ENCODE measurements at places on chromosomes 4 and X.

DNA sequence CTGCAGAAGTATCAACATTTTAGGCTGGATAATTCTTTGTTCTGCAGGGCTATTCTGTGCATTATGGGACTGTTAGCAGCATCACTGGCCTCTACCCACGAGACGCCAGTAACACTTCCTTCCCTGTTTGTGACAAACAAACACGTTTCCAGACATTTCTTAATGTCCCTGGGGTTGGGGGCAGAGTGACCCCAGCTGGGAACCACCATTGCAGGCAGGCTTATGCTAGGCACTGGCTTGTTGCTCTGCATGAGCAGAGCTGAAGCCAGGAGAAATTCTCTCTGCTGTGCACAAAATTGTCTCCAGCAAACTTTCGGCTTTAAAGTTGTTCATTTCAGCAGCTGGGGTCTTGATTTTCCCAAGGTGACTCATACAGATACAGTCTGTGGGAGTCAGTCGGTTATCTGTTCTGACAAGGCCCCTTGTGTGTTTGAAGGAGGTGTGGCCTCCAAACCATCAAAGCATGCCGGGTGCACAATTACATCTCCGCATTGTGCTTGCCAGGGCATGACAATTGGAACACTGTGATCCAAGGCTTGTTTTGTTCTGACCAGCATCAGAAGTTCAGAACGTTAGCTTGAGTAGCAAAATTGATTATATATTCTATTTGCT is 156.4 kb upstream of the BOD1L1 start:
- DNase-seq, result peak; percentile 21

- DNase-seq, result peak; percentile 74
Measured at GRCh38 chrX:73855546-73855945, 292.5 kb downstream of the CHIC1 start.

- peak; percentile 21 for DNase-seq
Measured at GRCh38 chr4:140344101-140344500, 29.3 kb upstream of the SCOC start.

GRCh38 chr4:123397144-123398065 is 810 bp downstream of the SPRY1 start:
- DNase-seq, result peak; percentile 69

DNA sequence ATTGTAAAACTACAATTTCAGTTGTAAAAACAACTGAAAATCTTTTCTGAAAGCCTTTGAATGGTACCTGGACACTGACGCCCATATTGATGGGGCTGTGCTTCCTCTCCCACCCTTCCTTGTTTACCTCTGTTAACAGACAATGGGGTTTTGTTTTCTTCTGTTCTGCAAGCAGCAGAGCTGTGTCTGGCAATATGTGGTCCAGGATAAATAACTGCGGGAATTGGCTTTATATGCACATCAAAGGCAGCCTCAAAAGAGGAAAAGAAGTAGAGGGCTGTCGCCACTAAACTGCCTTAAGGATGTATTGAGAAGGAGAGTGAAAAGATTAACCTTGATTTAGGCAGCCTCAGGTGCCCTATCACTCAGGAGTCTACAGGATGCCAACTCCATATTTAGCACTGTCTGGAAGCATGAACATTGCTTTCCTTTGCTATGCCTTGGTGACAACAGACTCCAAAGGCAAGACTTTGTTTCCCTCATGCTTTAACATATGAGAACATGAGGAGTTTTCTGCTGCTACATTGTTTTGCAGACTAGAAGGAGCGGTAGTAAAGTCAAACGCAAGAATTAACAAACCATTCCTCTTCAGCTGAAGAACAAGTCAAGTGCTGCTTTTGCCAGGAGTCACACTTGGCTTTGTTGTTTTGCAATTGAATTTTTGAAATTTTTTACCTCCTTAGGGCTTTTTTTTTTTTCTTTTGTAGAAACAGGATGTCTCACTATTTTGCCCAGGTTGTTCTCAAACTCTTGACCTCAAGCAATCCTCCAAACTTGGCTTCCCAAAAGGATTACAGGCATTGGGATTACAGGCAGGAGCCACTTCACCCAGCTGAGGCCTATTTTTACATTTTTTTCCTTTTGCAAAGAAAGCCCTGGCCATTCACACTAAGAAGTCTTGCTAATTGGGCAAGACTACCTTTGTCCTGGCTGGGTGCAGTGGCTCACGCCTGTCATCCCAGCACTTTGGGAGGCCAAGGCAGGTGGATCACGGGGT is 3.0 kb downstream of the IL21 start:
- DNase-seq, result peak; percentile 17

GRCh38 chrX:11205796-11206195 is 87.4 kb upstream of the AMELX start:
- DNase-seq, result no peak

- peak; percentile 55 for DNase-seq
Measured at GRCh38 chr4:40763228-40763716, 13.5 kb downstream of the NSUN7 start.

- no peak for DNase-seq
Measured at GRCh38 chr4:73538162-73538561, 56.6 kb downstream of the AFM start.

DNA sequence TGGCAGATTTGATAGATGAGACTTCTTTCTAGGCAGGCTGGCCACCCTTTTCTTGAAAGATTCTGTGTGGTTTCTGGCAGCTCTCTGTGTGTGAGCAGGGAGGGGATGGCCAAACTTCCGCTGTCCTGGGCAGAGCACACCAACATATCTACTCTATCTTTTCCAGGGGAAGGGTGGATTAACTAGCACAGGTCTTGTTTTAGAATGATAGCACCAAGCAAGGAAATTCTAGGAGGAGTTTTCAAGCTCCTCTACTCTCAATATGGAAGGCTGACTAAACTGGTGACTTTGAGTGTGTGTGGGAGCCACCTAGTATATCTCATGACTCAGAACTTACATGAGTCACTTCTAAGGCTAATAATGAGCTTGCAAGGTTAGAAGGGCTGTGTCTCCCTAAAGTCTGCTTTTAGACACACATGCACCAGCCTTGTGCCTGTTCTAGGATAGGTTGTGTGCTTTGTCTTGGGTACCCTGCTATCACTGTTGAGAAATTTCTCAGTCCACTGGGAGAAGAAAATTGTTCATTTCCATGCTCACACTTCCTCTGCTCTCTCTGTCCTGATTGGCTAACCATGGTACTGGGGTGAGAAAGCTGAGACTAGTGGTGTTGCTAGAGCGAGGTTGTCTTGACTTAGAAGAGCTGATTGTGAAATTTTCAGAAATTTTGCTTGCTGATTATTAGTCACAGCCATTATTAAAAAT is 72.9 kb downstream of the YIPF6 start:
- peak; percentile 74 for DNase-seq

GRCh38 chrX:10741550-10741949 is 121.2 kb upstream of the MID1 start:
- peak; percentile 41 for DNase-seq

Measured in iris pigment epithelial cell (primary cell).